DMS53 (cell line): ENCODE measurements at places on chromosomes 11 and 22.

- no peak for DNase-seq
These were observed 663.7 kb upstream of the ANO5 start for GRCh38 chr11:21529187-21529586.

GRCh38 chr11:110777775-110778174 lies 65.5 kb upstream of the ARHGAP20 start:
- no peak for DNase-seq

DNA sequence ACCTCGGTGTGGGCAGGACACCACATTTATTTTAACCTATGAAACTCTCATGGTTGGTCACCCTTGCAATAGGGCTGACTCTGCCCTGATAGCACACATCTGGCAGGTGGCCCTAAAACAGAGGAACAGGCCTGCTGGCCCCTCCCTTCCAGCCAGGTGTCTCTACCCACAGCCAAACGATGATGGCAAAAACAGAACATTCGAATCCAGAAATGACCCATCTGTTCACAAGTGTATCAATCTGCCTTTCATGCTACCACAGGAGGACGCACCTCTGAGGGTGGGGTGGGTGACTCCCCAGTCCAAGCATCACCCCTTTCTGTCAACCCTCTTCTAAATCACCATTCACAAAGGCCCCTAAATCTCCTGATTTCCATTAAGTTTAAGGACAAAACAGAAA lies 118.1 kb downstream of the ETS1 start:
- DNase-seq = no peak

DNA sequence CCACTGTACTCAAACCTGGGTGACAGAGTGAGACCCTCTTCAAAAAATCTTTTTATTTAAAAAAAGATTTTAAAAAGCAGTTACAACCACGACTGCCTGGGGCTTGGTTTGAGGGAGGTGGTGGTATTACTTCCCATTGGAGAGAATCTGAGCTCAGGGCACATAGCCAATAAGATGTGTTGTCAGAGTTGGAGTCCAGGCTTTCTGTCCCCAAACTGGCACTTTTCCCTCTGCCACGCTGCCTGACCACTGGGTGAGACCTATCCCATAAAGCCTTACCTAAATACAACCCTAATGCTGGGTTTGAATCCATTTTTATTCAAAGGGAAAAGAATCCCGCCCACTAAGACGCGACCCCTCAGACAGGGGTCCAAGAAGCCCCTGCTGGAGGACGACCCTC lies 11.5 kb downstream of the CHADL start:
- no peak for DNase-seq

DNA sequence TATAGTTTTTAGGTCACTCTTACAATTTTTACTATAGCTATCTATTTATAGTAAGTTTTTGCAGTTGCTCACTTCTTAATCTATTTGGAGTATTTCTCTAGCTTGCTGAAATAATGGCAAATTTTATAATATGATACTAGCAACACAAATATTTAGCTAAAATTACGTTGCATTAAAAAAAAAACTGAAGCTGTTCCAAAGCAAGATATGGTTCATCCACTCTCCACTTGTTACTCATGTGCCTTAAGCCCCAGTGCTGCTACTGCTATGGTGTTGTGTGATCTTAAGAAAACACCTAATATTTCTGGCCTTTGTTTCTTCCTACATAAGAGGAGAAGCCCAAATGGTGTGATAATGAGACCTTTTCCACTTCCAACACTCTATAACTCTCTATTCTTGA lies 479 bp downstream of the MMP3 start:
- no peak for DNase-seq

DNA sequence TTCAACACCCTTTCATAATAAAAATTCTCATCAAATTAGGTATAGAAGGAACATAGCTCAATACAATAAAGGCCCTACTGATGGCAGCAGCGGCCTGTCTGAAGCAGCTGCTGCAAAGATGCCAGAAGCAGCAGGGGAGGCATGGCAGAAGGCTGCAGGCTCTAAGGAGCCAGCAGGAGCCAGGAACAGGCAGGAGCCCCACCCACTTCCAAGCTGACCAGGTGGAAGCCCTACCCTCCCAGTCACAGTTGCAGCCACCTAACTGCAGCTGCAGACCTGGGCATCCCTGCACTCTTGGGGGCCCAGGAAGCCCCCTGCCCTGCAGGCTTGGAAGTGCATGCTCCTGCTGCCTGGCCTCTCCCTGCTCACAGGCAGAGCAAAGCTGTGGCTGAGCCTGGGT lies 18.2 kb upstream of the OR6A2 start:
- peak; percentile 32 for DNase-seq

DNA sequence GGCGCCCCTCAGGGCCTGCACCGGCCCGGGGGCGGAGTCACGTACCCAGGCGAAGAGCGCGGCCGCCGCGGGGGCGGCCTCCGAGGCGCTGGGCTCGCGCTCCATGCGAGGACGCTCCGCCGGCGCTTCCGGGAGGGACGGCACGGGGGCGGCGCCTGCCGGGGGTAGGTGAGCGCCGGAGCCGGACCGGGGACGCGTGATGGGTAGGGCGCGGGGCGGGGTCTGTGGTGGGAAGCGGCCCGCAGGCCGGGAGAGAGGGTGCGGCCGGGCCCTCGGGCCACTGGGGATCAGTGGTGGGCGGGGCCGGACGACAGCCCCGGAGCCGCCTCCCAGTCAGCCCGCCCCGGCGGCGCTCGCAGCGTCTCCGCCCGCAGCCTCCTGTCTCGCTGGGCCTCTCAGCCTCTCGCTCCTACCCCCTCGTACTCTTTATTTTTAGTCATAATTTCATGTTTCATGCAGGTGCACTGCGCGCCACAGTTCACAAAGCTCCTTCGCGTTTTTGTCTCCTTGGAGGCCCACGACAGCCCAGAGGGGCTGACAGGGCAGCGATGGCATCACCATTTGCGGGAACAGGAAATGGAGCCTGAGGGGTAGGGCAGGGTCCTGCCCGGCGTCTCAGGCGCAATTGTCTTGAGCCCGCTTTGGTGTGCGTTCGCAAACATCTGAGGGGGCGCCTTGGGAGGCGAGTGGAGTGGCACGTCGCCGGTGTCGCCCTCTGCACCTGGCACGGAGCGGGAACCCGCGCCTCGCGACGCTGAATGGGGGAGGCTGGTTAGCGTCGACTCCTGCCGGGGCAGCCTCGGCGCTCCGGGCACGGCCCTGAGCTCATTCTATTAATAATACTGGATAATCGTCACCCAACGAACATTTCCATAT lies at the start of gene SERGEF:
SERGEF (minus strand) TSS at position 142 of the 876 bp plus-strand sequence; CDS start at position 105, 37 bp downstream.
- peak; percentile 99 for DNase-seq

DNA sequence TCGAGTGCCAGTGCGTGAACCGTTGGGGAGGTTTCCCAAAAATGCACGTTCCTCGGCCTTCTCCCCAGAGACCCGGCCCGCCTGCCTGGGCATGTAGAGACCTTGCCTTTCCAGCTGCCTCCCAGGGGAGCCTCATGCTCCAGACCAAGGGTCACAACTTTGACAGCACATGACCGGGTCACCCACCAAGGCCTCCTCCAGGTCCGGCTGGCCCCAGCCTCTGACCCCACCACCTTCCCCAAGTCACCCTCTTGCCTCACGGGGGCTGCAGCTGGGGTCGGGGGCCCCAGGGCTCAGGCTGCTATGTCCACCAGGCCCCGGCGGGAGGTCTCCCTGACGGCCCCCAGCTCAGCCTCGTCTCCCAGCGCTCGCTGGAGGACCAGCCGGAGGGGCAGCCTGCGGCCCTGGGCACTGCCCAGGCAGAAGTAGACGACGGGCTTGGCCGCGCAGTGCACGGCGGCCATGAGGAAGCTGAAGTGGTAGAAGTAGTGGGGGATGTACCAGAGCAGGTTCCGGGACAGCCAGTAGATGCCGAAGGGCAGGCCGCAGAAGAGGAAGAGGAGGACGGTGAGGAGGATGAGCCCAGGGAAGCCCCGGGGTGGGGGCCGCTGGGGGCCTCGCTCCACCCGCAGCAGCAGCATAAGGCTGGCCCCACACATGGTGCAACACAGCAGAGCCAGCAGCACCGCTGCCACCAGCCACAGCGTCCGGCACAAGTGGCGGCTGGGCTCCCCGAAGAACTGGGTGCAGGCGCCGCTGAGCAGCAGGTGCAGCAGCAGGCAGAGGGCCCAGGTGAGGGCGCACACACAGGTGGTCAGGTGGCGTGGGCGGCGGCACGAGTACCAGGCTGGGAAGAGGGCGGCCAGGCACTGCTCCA lies 4.4 kb downstream of the MRGPRE start:
- no peak for DNase-seq

- DNase-seq = no peak
These were observed 267.3 kb downstream of the DLG2 start for GRCh38 chr11:85359859-85360258.

DNA sequence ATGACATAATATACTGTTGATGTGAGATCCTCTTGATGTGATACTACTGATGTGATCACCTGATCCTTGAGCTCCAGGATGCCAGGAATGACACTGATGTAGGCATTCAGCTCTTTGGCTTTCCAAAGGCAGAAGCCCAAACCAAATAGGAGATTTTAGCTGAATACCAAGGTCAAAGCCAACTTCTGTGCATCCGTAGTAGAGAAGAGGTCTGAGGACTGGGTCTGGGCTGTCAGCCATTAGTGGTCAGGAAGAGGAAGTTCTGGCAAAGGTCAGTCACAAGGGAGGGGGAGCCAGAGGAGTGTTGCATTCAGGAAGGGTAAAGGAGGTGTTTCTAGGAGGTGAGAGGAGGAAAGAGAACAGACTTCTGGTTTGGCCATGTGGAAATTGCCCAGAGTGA lies 53.4 kb upstream of the PARVG start:
- DNase-seq = no peak
